WTC11 (cell line): ENCODE measurements at places on chromosomes 1 and 21. TPM values are rescaled to one million over a fixed set of nuclear protein-coding genes. Genes with fewer than 3 reads are reported as not detected.

DNA sequence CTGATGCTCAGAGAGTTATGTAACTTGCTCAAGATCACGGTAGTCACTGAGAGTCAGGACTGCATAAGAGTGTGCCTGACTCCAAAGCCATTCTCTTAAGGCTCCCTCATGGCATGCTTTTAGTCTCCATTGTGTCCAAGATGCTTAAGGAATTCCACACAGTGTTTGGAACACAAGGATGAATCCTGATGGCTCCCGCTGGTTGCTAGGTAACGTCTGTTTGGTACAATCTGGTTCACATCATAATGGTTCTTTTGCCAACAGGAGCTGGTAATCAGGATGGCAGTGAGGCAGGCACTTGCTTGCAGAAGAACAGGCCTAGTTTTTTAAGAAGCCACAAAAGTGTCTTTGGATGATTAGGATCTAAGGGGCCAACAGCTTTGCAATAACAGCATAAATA, 436.5 kb upstream of the DAB1 start:
- H3K4me3 ChIP-seq, result no peak overlapping the region
- no peak overlapping the region for H3K27ac ChIP-seq
- no peaks in the 10 kb centered on the region; the same call in 1 of the 2 replicates for H3K27me3 ChIP-seq
- peaks cover 11% of the 10 kb centered on the region for H3K4me1 ChIP-seq
- no peak for DNase-seq
- no peaks in the 10 kb centered on the region for H3K36me3 ChIP-seq

DNA sequence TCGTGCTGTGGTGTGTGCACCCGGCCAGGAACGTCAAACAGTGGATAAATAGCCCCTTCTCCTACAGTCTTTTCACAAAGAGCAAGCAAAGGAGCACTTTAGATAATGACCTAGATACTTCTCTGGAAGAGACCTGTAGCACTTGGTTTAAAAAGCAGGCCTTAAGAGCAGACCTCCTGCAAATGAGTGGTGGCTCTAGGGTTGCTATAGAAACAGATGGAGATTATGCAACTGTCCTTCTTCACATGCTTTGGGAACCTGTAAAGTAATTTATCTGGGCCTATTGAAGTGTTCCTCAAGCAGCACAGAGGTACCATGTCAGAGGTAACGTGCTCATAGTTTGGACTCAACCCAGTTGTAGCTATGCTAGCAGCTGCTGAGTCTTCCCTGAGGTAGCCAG, 208.2 kb upstream of the KIAA0040 start:
- H3K27me3 ChIP-seq, result no peaks in the 10 kb centered on the region; the same call in none of the 2 replicates
- H3K27ac ChIP-seq, result no peak overlapping the region
- H3K4me3 ChIP-seq, result no peak overlapping the region

HEYL gene
- 2.3 to 3.6 TPM (median 3.2 TPM) in 3 replicates for total RNA-seq

GRCh38 chr1:206460836-206461426, 9.3 kb upstream of the IKBKE start:
- H3K4me1 ChIP-seq, result peaks cover 4% of the 10 kb centered on the region; the same call in 1 of the 2 replicates
- H3K27me3 ChIP-seq, result no peaks in the 10 kb centered on the region
- no peak overlapping the region for H3K4me3 ChIP-seq

DNA sequence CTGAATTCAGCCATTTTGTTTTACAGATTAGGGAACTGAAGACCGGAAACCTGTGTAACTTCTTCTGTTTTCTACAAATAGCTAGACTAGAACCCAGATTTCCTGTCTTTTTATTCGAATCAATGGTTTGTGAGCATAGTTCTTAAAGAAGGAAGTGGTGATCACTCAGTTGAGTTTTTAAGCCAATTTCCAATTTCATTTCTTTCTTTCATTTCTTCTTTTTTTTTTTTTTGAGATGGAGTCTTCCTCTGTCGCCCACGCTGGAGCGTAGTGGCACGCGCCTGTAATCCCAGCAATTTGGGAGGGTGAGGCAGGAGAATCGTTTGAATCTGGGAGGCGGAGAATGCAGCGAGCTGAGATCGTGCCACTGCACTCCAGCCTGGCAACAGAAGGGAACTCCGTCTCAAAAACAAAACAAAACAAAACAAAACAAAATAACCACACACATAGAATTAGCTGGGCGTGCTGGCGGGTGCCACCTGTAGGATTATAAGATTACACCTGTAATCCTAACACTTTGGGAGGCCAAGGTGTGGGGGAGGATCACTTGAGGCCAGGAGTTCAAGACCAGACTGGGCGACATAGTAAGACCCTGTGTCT, 3.0 kb upstream of the MDM4 start:
- DNase-seq, result no peak
- H3K27ac ChIP-seq, result no peak overlapping the region
- peaks cover 3% of the 10 kb centered on the region for H3K36me3 ChIP-seq
- no peak overlapping the region for H3K4me3 ChIP-seq

CHI3L1 gene
- 0.24 to 0.41 TPM (median 0.27 TPM) in 3 replicates for total RNA-seq

MCL1 gene
- 191 to 212 TPM (median 204 TPM) in 3 replicates for total RNA-seq
